ENCODE measurements at places on chromosomes 6 and 20. TPM values are rescaled to one million over a fixed set of nuclear protein-coding genes. Genes with fewer than 3 reads are reported as not detected.

The PSORS1C2 gene
- polyA plus RNA-seq, result not detected

The NEDD9 gene
- 58.3 TPM for polyA plus RNA-seq

The IL20RA gene
- 1.9 TPM for polyA plus RNA-seq

The POLR3F gene
- polyA plus RNA-seq, result 18.9 TPM

The SLC26A8 gene
- 0.67 TPM for polyA plus RNA-seq

- DNase-seq, result no peak
These were observed 40.0 kb upstream of the GCNT2 start for GRCh38 chr6:10481101-10481500.

GRCh38 chr6:88141561-88142296 lies 24.4 kb downstream of the CNR1 start:
- DNase-seq, result no peak

GRCh38 chr20:23513164-23513563 lies 22.2 kb downstream of the CST8 start:
- no peak for DNase-seq

- DNase-seq, result no peak
These were observed 63.0 kb upstream of the MYL9 start for GRCh38 chr20:36478137-36478905.

DNA sequence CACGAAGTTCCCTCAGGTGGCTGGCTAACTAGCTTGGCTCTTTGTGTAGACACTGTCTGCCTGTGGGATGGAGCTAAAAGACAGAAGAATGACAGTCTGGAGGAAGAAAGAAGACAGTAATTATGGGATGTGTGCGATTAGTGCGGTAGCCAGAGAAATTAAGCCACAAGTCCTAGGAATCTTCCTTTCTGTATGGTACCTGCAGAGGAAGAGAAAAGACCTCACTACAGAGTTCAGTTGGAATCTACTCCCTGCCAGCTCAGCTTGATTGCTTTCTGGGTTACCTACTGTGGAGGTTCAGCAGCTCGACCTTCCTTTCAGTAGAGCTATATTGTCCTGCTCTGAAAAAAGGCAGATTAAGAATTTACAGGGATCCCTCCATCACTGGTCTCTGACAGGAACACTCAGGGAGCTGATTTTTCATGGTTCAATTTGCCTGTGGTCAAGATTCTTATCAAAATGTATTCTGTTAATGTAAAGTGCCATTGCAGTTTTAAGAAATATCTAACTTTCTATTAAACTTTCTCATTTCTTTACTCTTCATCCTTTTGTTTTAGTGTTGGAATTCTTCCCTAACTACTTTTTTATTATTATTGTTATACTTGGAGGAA lies 187.2 kb downstream of the CENPW start:
- no peak for DNase-seq

GRCh38 chr6:37807656-37808055 lies 11.9 kb upstream of the ZFAND3 start:
- peak; percentile 69 for DNase-seq

GRCh38 chr6:69867639-69867976 lies 1.3 kb downstream of the COL19A1 start:
- DNase-seq, result no peak

DNA sequence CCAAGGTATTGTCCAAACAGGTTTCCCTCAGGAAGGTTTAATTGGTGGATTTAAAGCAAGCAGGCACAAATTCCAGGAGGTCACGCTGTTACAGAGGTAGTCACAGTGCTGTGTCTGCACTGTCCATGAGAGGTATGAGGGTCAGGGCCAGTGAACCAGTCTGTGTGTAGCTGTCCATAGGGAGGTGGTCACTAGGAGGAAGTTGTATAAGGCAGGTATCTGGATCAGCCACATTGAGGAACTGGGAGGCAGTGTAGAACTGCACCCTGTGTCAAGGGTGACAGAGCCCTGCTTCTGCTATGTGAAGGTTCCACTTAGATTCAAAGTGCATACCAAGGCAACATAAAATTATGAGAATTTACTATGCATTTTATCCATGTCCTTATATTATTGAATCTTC lies 73.3 kb downstream of the MAP3K4 start:
- no peak for DNase-seq

DNA sequence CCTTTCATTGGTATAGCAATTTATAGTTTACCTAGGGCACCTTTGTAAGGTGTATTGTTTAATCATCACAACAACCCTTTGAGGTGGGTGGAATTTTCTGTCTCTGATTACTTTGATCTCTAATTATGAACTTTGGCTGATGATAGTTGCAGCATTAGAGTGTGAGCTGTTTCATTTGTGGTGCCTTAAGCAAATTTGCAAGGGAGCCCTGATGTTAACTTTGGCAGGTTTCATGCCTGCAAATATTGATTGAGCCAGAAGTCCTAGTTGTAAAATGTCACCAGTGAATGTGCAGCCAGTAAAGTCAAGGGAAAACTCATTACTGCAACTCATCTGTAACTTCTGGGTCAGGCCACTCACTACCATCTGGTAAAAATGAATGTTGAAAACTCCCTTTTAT lies 29.8 kb downstream of the CTNNBL1 start:
- DNase-seq, result no peak

GRCh38 chr20:62246872-62247652 lies 8.7 kb downstream of the OSBPL2 start:
- DNase-seq, result no peak

DNA sequence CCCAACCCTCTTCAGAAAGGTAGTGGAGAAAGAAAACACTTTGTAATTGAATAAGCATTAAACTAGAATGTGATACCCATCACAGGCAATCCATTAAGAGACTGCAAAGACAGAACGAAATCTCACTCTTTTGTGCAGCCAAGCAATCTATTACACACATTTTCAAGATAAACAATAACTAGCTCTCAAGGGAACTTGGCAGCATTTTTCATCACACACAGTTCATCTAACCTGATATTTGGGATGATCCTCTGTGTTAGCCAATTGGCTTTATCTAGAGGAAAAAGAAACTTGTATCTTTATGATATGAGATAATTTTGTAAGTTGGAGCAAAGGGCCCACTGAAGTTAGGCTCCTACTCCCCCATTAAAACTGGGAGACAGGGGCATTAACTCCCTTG lies 1.5 kb upstream of the GZF1 start:
- no peak for DNase-seq

- DNase-seq, result no peak
These were observed 140.5 kb upstream of the ATXN1 start for GRCh38 chr6:16901782-16902181.

DNA sequence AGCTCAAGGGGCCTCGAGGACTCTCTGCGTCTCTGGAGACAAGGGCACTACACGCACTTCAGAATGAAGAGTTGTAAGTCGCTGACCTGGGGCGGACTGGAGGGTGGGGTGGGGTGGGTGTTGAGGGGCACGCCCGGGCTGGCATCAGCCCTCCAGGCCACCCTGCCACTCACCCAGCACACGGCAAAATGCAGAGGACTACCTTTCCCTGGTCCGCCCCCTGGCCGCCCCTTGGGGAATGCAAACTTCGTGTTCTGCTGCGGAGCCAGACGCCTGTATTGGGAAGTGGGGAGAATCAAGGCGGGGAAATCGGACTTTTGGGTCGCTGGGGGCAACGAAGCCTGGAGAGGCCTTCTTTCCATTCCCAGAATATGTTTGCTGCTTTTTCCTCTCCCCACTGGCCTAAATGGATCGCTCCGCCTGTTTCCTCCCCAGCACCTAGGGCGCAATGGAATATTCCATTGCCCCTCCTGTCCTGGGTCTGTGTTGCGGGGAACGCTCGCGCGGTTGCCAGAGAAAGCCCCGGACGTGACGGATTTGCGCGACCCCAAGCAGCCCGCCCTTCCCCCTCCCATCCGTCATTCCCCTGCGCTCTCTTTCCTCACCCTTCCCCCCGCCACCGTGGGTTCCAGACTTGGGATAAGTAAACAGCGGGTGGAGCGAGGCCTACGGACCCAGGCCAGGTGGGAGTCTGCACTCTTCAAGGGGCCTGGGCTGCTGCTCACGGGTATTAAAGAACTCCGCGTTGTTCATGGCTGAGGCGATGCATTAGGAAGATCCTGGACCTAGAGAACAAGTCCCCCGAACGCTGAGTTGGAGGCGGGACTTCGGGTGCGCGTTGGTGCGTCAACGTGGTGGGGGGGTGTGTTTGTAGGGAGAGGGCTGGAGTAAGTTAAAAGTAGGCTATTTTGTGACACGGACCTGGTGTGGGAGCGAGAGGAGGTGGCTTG lies at the start of gene PPT2:
Gene PPT2, plus strand, starts transcription at position 578 of the 950 bp plus-strand sequence. CDS start 454 bp downstream, outside the sequence.
- DNase-seq, result peak; percentile 88

- no peak for DNase-seq
These were observed 140.7 kb downstream of the PLCB1 start for GRCh38 chr20:8272766-8273165.

DNA sequence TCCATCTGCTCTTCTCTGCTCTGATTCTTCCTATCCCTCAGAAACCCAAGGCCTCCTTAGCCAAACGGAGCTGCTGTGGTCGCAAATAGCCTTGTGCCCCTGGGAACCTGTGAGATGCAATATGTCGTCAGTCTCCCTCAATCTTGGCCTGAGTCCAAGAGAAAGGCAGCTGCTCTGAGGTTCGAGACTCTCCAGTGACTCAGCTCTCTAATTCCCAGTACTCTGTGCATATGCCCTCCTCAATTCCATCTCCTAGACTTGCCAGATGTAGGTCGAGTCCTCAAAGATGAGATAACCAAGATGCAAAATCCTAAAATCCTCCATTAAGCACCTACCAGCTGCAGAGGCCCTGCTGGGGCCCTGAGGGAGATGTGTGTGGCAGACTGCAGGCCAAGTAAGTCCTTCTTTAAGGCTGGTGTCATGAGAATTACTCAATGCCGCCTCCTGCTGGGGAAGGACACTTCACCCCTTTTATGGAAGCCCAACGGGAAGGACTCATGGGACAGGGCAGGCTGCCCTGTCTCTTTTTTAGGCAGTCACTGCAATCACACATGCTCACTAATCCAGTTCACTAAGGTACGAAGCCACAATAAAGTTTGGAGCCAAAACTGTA lies 28.5 kb downstream of the C6orf15 start:
- DNase-seq, result no peak

DNA sequence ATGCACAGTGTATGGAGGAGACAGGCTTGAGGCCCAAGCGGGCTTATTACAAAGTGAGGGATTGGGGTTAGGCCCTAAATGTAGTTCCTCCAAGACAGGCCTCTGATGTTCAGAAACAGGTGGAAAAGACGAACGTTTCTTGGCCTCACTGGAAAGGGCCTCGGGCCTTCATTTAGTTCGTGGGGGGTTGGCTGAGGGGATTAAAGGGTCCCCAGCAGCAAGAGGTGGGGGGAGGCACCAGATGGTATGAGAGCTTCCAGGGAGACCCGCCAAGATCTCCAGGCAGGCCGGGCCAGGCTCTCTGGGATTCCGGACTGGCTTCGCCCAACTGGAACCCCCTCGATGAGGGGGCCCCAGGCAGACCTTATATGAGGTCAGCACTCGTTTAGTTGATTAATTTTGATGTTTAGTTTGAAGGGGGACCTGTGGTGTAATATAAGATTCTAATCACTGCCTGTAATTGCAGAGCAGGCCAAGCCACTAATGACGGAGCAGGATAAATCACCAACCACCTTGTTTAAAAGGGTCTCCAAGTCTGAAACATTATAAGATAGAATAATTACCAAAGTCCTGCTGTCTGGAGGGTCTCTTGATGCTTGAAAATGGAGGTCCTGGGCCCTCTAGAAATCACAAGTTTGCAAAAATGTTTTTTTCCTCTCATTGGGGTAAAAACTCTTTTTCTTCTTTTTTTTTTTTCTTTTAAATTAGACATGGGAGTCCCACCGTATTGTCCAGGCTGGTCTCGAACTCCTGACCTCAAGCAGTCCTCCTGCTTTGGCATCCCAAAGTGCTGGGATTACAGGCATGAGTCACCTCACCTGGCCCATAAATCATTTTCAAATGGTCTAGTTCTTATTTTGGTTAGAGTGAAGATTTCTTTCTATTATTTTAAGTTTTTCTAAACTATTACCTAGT lies 2.2 kb downstream of the HMGA1 start:
- no peak for DNase-seq

DNA sequence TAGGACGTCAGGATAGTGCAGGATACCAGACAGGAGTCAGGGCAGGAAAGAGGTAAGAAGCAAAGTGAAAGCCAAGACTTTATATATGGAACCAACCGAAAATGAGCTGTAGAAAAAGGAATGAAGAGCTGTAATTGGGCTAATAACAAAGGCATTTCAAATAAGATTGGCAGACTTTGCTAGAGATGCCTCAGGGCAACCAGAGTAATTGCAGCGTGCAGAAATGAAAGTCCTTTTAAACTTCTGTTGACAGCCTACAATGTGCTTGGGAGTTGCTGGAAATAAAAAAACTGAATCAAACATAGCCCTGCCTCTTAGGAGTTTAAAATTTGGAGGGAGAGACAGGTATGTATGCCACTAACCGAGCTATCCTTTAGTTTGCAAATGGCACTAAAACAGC lies 56.4 kb upstream of the NKX2-4 start:
- no peak for DNase-seq

- DNase-seq, result no peak
These were observed 308.2 kb upstream of the THEMIS start for GRCh38 chr6:128208851-128209580.

GRCh38 chr6:109302176-109302575 lies 80.1 kb downstream of the CD164 start:
- no peak for DNase-seq

DNA sequence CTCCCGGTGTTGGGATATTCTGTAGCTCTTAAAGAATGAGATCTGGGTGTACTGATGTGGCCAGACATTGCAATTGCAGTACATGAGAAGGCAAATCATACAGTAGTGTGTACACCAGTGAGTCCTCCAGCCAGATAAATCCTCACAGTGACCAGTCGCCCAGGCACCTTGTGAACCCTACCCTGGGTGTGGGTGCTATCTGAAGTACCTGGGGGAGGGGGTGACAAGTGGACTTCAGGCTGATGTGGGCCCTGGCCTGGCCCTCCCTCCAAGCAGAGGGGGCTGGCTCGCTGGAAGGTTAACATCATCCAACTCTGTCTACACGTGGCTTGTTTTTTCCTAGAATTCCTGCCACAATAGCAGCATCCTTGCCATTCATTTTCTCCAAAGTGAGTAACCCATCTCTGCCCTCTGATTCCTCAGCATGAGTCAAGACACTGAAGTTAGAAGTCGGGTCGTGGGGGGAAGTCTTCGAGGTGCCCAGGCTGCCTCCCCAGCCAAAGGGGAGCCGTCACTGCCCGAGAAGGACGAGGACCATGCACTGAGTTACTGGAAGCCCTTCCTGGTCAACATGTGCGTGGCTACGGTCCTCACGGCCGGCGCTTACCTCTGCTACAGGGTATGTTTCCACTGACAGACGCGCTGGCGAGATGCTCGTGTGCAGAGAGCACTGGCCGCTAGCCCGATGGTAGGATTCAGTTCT lies 70.8 kb downstream of the PTPN1 start:
- DNase-seq, result no peak

Data from right renal cortex interstitium (tissue), 3 donors.